WTC11 (cell line): ENCODE measurements at places on chromosomes 5 and 9.

DNA sequence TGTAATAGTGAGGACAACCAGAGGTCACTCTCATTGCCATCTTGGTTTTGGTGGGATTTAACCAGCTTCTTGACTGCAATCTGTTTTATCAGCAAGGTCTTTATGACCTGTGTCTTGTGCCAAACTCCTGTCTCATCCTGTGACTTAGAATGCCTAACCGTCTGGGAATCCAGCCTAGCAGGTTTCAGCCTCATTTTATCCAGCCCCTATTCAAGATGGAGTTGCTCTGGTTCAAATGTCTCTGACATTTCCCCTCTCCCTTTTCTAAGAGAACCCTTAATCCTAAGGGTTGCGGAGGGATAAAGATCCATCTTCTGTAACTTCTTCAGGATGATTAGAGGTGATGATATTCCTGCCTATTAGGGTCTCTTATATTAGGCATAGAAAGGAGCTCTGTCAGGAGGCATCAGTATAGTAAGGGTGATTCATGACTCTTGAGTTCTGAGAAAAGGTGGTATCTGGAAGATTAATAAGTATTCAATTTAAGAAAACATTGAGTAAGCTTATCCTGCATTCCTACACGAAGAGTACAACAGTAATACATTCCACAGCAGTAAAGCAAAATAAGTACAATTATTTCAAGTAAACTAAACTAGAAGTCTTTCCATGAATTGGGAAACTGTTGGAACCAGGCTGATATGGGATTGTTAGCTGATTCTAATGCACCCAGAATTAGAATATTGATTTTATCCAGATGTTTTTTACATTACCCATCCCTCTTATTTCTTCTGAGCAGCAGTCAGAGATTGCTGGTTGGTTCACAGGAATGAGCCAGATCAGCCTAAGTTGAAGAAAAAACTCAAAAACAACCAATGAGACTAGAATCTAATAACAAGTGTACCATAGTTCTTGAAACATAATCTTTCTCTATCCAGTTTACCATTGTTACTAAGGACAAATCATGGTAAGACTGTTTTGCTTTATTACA, 39.9 kb downstream of the SHC3 start:
- H3K27ac ChIP-seq = no peak overlapping the region
- no peak overlapping the region for H3K4me3 ChIP-seq
- H3K27me3 ChIP-seq = no peaks in the 10 kb centered on the region
- H3K4me1 ChIP-seq = peaks cover 17% of the 10 kb centered on the region
- no peak for DNase-seq

GRCh38 chr5:14410394-14411201, 171.0 kb upstream of the OTULINL start:
- no peak overlapping the region for H3K4me3 ChIP-seq

DNA sequence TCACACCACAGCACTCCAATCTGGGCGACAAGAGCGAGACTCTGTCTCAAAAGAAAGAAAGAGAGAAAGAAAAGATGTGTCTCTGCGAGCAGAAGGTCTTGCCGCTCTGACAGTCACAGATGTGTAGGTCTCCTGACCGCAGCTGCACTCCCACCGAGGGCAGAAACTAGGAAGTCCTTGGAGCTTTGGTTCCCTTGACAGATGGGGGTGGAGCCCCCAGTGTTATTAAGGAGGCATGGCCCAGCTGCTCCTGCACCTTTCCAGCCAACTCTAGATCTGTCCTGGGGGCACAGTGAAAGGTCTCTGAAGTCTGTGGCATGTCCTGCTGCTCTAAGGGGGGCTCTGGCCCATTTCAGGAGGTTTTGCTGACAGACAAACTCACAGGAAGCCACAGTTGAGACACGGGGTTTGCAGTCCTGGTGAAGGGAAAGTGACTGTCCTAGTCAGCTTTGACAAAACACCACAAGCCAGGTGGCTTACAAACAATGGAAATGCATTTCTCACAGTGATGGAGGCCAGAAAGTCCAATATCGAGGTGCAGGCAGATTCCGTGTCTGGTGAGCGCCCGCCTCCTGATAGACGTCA, 9.0 kb upstream of the DIPK1B start:
- H3K4me1 ChIP-seq = no peaks in the 10 kb centered on the region; the same call in 1 of the 2 replicates
- DNase-seq = no peak
- peaks cover 23% of the 10 kb centered on the region for H3K27me3 ChIP-seq

DNA sequence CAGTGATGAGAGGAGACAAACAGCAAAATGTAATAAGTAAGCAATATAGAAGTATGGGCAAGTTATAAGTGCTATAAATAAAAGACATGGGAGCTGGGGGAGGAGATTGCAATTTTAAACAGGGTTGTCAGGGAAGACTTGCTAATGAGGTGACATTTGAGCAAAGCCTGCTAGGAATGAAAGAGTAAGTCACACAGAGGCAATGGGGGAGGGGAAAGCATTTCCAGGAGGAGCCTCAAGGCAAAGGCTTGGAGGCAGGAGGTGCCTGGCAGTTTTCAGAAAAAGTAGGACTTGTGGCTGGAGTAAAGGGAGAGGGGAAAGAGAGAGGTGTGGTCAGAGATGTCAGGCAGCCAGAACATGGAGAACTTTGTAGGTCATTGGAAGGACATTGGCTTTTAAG, 124.4 kb upstream of the NMUR2 start:
- H3K27ac ChIP-seq = peak overlapping the region; percentile 1; the same call in 1 of the 2 replicates
- no peaks in the 10 kb centered on the region for H3K36me3 ChIP-seq
- no peaks in the 10 kb centered on the region for H3K27me3 ChIP-seq
- peaks cover 38% of the 10 kb centered on the region for H3K4me1 ChIP-seq
- H3K4me3 ChIP-seq = peak overlapping the region; percentile 1; the same call in 1 of the 2 replicates

DNA sequence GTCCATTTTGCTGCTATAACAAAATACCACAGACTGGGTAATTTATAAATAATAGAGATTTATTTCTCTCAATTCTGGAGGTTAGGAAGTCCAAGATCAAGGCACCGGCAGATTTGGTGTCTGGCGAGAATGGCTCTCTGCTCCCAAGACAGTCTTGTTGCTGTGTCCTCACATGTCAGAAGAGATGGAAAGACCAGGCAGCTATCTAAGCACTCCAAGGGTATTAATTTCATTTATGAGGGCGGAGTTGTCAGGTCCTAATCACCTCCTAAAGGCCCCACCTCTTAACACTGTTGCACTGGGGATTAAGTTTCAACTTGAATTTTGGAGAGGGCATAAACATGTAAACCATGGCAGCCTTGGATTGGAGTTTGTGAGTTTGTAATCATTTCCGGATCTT, 30.3 kb downstream of the ADCY2 start:
- no peaks in the 10 kb centered on the region for H3K27me3 ChIP-seq
- H3K27ac ChIP-seq = peak overlapping the region; percentile 60
- H3K36me3 ChIP-seq = peaks cover 46% of the 10 kb centered on the region
- no peak for DNase-seq

DNA sequence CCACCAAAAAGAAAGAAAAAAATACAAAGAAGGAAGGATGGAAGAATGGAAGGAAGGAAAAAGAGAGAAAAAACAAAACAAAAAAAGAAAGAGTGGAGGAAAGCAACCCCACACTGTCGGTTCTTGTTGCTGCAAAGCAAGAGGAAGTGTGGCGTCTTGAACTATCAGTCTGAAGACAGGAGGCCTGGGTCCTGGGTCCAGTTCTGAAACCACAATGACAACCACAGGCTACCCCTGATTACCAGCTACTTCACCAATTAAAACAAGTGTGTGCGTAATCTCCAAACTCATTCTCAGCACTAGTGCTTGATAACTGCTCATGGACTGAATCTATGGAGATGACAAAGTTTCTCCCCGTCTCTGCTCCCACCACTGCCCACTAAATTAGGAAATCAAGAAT, 93.7 kb downstream of the RASEF start:
- H3K27ac ChIP-seq = no peak overlapping the region
- no peak overlapping the region for H3K4me3 ChIP-seq
- DNase-seq = no peak
- no peaks in the 10 kb centered on the region for H3K27me3 ChIP-seq

DNA sequence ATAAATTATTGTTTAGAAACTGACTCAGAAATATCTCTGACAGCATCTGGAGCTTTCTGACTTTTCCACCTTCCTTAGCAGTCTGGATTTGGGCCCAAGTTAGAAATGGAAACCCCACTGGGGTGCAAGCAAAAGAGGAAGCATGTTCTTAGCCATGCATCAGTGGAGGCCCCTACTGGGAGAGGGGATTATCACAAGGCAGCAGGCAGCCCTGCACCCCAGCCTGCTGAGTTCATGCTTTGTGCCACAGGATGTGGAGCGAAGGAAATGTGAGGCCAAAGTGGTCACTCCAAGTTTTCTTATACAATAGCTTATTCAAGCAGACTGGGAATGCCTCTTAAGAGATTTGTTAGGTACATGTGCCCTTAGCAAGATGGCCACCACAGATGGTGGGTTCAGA, 146.5 kb upstream of the TLX3 start:
- DNase-seq = peak; percentile 67
- no peak overlapping the region for H3K27ac ChIP-seq
- no peaks in the 10 kb centered on the region for H3K27me3 ChIP-seq
- no peaks in the 10 kb centered on the region for H3K36me3 ChIP-seq

DNA sequence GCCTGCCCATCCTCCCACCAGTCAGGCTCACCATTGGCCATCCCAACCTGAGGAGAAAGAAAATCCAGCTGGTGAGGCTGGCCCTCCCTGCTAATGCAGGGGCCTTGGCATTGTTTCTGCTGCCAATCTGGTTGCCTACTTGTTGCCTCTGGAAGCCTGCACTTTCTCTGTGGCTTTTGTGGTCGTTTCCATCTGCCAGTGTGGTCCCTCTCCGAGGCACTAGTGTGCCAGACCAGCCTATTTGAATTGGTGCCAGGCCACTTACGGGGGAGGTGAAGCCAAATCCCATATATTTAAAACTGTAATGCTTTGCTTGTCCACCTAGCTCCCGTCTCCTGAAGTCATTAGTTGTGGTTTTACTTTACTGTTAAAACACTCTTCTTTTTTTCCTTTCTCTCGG, 213.4 kb upstream of the ADAMTSL1 start:
- H3K27me3 ChIP-seq = no peaks in the 10 kb centered on the region
- H3K27ac ChIP-seq = no peak overlapping the region
- H3K36me3 ChIP-seq = no peaks in the 10 kb centered on the region
- DNase-seq = no peak

DNA sequence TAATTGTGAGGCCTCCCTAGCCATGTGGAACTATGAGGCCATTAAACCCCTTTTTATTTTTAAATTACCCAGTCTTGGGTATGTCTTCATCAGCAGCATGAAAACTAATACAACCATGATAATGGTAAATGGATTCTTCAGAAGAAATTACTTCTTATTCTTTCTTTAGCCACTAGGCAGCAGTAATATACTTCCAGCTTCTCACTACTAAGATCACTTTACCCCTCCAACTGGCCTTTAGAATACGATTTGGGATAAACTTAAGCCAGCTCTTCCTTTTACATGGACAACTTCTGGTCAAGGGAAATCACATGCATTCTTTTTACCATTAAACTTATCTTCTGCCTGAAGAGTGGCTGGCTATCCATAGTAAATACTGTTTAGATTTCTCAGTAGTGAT, 355.4 kb downstream of the MAN2A1 start:
- peaks cover 8% of the 10 kb centered on the region for H3K36me3 ChIP-seq
- DNase-seq = no peak
- peaks cover 10% of the 10 kb centered on the region for H3K4me1 ChIP-seq
- H3K4me3 ChIP-seq = no peak overlapping the region

- H3K4me1 ChIP-seq = peaks cover 18% of the 10 kb centered on the region
- peak overlapping the region; percentile 67 for H3K4me3 ChIP-seq
- peaks cover 4% of the 10 kb centered on the region for H3K36me3 ChIP-seq
- no peak overlapping the region for H3K27ac ChIP-seq
Measured at GRCh38 chr9:114096866-114097612, 2.1 kb downstream of the KIF12 start.

GRCh38 chr9:2425676-2426075, 195.9 kb upstream of the VLDLR start:
- no peak for DNase-seq
- H3K27me3 ChIP-seq = peaks cover 2% of the 10 kb centered on the region; the same call in 1 of the 2 replicates
- H3K27ac ChIP-seq = no peak overlapping the region
- H3K36me3 ChIP-seq = no peaks in the 10 kb centered on the region

DNA sequence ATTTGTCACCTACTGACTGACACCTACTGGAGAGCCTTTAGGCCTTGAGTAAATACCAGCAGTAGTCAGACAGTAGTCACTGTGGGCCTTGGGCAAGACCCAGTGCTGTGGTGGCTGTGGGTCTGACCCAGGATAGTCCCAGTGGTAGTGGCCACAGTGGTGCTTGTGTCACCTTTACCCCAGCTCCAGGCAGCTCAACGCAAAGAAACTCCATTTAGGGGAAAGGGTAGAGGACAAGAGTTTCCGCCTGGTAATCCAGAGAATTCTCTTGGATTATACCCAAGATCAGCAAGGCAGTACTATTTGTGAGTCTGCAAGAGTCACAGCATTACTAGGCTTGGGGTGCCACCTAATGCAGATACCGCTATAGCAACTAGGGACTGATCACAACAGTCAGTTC, 28.9 kb downstream of the CERT1 start:
- H3K4me3 ChIP-seq = no peak overlapping the region
- H3K4me1 ChIP-seq = peaks cover 25% of the 10 kb centered on the region
- no peak overlapping the region for H3K27ac ChIP-seq
- H3K36me3 ChIP-seq = peaks cover 8% of the 10 kb centered on the region
- H3K27me3 ChIP-seq = no peaks in the 10 kb centered on the region

GRCh38 chr5:57410374-57411320, 72.0 kb downstream of the ACTBL2 start:
- H3K4me1 ChIP-seq = no peaks in the 10 kb centered on the region
- no peaks in the 10 kb centered on the region for H3K36me3 ChIP-seq
- no peak overlapping the region for H3K27ac ChIP-seq
- H3K4me3 ChIP-seq = no peak overlapping the region
- H3K27me3 ChIP-seq = no peaks in the 10 kb centered on the region

GRCh38 chr5:124902097-124902821, 155.8 kb upstream of the ZNF608 start:
- peaks cover 40% of the 10 kb centered on the region for H3K4me1 ChIP-seq
- H3K27ac ChIP-seq = no peak overlapping the region
- DNase-seq = no peak
- no peak overlapping the region for H3K4me3 ChIP-seq

GRCh38 chr9:134689321-134690181, 47.9 kb downstream of the COL5A1 start:
- no peaks in the 10 kb centered on the region for H3K27me3 ChIP-seq
- H3K4me1 ChIP-seq = no peaks in the 10 kb centered on the region
- DNase-seq = peak; percentile 84
- H3K36me3 ChIP-seq = no peaks in the 10 kb centered on the region

DNA sequence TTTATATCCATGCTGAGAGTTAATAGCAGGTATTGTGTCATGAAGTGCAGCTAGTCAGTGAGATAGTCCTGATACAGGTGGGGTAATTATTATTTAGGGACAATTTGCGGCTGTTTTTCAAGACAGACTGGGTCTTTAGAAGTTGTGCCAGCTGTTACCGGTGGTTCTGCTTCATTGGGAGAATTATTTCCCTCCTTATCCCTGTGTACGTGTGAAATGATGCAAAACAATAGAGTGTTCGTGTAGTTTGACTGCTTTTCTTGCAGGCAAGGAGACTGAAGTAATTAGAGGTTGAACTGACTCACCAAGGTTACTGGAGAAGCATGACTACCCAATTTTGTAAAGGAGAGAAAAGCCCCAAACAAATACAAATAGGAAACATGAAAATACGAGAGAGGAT, 101.7 kb downstream of the ARRDC3 start:
- DNase-seq = no peak
- peak overlapping the region; percentile 86 for H3K4me3 ChIP-seq
- H3K36me3 ChIP-seq = peaks cover 7% of the 10 kb centered on the region
- peaks cover 25% of the 10 kb centered on the region for H3K4me1 ChIP-seq
- no peak overlapping the region for H3K27ac ChIP-seq

- H3K27me3 ChIP-seq = no peaks in the 10 kb centered on the region; the same call in 1 of the 2 replicates
- H3K27ac ChIP-seq = no peak overlapping the region; the same call in 1 of the 2 replicates
- no peaks in the 10 kb centered on the region for H3K36me3 ChIP-seq
- peaks cover 31% of the 10 kb centered on the region for H3K4me1 ChIP-seq
- no peak overlapping the region for H3K4me3 ChIP-seq
Measured at GRCh38 chr5:78747055-78747454, 98.5 kb upstream of the LHFPL2 start.
